Gastrocnemius medialis (tissue), 4 donors: ENCODE measurements at places on chromosomes 16 and 17.

DNA sequence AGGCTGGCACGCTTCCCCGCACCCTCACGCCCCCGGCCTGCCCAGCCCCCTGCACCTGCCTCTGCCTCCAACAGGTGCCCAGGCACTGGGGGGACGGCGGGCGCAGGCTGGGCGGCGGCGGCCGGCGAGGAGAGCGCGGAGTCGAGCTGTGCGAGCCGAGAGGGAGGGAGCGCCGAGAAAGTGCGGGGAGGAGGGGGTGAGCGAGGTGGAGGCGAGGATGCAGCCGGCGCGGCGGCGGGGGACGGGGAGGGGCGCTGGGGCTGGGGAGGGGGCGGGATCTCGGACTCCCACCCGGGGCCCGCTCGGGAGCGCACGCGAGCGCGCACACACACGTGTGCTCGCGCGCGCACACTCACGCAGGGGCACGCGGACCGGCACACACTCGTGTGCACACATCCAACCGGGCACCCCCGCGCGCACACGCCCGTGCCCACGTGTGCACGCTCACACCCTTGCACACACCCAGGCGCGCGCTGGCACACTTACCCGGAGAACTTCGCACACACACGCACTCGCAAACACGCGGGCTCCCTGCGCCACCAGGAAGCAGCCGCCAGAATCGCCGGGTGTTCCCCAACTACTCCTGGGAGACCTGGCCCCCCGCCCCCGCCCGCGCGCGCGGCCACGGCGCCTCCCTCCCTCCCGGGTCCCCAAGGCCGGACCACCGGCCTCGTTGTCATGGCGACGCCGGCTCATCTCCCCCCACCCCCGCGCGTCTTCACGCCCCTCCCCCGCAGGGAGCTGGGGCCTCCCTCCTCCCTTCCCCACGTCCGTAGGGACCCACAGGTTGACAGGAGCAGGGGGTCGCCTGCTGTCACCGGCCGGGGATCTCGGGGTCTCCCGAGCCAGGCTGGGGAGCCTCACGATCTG is at the start of gene DOC2A:
DOC2A (minus strand) TSS at position 184 of the 870 bp plus-strand sequence. CDS start 805 bp downstream, outside the sequence.
- DNase-seq, result no peak
- H3K27ac ChIP-seq, result no peak within 1 kb of the TSS
- no peaks in the 10 kb centered on the region for H3K36me3 ChIP-seq
- H3K27me3 ChIP-seq, result peaks cover 37% of the 10 kb centered on the region

- H3K36me3 ChIP-seq, result no peaks in the 10 kb centered on the region
- DNase-seq, result no peak
- no peak overlapping the region for H3K27ac ChIP-seq
- H3K27me3 ChIP-seq, result no peaks in the 10 kb centered on the region
- no peaks in the 10 kb centered on the region for H3K4me1 ChIP-seq
Observed at GRCh38 chr17:72004611-72005331, 116.0 kb upstream of the SOX9 start.

DNA sequence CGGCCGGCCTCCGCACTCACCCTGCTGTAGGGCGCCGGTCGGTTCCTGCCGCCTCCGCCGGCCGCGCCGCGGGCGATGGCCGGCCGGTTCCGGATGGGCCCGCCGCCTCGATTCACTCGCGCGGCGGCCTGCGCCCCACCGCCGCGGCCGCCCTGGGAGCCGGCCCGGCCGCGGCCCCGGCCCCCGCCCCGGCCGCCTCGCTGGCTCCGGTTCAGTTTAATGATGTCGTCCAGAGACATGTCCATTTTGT is 158 bp downstream of the ALYREF start:
- H3K4me1 ChIP-seq, result peaks cover 28% of the 10 kb centered on the region
- no peak for DNase-seq
- no peaks in the 10 kb centered on the region for H3K27me3 ChIP-seq
- H3K36me3 ChIP-seq, result no peaks in the 10 kb centered on the region
- H3K4me3 ChIP-seq, result peak overlapping the region; percentile 86

GRCh38 chr17:7883781-7884386 is 4.7 kb upstream of the CHD3 start:
- H3K27me3 ChIP-seq, result peaks cover 28% of the 10 kb centered on the region
- H3K4me1 ChIP-seq, result peaks cover 28% of the 10 kb centered on the region
- no peak overlapping the region for H3K4me3 ChIP-seq

DNA sequence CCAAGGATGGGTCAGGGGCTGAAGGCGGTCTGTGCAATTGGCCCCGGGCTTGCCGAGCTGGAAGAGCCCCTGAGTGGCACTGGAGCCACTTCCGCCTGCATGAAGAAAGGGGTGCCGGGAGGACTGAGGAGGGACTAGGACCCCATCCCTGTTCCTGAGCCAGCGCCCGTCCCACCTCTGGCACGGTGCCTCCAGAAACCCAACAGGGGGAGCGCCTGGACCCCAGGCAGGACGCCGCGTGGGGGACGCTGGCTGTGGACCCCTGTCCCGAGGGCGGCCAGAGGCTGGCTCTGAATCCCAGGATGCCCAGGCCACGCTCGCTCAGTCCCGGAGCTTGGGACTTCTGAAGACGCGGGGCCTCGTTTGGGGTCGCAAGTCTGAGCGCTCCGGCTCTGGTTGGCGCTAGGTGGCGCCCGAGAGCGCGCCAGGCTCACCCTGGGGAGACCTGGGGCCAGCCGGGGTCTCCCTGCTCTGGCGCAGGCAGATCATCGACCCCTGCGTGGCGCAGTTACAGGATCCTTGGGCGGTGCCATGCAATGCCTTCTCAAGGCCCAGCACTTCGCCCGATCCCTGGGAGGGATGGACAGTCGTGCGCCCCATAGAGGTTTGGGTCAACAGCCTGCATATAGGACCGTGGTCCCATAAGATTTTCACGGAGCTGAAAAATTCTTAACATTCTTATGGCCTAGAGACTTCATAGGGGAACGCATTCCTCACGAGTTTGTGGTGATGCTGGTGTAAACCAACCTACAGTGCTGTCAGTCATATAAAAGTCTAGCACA is 58.5 kb upstream of the CREBBP start:
- H3K36me3 ChIP-seq, result no peaks in the 10 kb centered on the region
- peak overlapping the region; percentile 56 for H3K4me3 ChIP-seq
- no peaks in the 10 kb centered on the region for H3K27me3 ChIP-seq
- no peak for DNase-seq
- H3K4me1 ChIP-seq, result peaks cover 8% of the 10 kb centered on the region

GRCh38 chr17:72466606-72467005 is 345.8 kb downstream of the SOX9 start:
- DNase-seq, result no peak
- no peaks in the 10 kb centered on the region for H3K27me3 ChIP-seq
- no peaks in the 10 kb centered on the region for H3K4me1 ChIP-seq

- peaks cover 96% of the 10 kb centered on the region for H3K4me1 ChIP-seq
- H3K36me3 ChIP-seq, result no peaks in the 10 kb centered on the region
- H3K4me3 ChIP-seq, result no peak overlapping the region
- peak overlapping the region; percentile 89 for H3K27ac ChIP-seq
Observed at GRCh38 chr17:21245639-21246084, 7.5 kb downstream of the NATD1 start.

DNA sequence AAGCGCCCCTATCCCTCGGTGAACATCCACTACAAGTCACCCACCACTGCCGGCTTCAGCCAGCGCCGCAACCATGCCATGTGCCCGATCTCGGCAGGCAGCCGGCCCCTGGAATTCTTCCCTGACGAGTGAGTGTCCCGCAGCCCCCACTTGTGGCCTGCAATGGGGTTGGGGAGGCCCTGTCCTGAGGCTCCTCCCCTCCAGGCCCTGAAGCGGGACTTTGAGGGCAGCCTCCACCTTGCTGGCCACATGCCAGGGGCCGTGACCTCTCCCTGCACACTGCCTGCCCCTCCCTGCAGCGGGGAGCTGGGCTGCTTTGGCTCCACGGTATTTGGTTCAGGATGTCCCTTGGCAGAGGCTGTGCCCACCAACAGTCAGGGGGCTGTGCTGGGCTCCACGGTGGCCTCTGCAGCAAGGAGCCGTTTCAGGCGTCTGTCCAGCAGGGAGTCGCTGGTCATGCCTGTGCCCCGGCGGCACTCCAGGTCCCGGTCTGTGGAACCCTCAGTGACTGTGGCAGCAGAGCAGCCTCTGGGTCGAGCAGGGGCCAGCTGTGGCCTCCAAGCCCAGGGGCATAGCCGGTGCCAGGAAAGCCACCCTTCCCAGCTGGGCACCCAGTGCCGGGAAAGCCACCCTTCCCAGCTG is 8.3 kb downstream of the NME3 start:
- no peak for DNase-seq
- H3K36me3 ChIP-seq, result no peaks in the 10 kb centered on the region
- no peak overlapping the region for H3K4me3 ChIP-seq
- H3K4me1 ChIP-seq, result no peaks in the 10 kb centered on the region
- H3K27me3 ChIP-seq, result no peaks in the 10 kb centered on the region

DNA sequence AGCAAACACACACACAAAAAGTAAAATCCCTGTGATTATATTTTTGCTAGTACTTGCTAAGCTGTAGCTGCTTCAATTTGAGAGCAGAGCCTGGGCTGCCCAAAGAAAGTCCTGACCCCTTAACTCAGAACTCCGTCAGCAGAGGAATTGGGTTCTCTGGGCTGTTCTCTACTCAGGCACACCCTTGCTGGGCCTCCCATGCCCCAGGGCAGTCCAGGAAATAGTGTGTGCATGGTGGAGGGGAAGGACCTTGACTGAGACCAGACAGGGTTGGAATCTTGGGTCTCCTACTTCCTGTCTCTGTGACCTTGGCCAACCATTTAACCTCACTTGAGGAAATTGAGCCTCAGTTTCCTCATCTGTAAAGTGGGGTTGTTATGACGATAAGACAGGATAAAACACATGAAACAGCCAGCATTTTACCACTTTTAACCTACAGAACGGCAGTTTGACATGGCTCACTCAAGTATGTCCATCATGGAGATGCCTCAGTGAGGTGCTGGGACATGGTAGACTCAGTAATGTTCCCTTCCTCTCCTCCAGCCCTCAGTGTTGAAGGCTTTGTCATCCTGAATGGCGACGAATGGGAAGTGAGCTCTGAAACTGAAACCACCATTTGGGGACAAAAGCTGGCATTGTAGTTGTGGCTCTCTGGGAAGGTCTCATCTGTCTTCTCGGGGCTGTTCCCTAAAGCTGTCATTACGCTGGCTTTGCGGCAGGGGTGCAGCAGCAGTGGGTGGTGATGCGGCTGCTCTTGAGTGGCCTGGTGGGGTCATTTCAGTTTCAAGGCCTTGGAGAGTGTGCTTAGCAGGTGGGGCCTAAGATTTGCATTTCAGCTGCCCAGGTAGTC is 74.9 kb downstream of the CMIP start:
- no peaks in the 10 kb centered on the region for H3K4me1 ChIP-seq
- H3K4me3 ChIP-seq, result no peak overlapping the region
- H3K27me3 ChIP-seq, result no peaks in the 10 kb centered on the region
- H3K36me3 ChIP-seq, result no peaks in the 10 kb centered on the region
- DNase-seq, result no peak

DNA sequence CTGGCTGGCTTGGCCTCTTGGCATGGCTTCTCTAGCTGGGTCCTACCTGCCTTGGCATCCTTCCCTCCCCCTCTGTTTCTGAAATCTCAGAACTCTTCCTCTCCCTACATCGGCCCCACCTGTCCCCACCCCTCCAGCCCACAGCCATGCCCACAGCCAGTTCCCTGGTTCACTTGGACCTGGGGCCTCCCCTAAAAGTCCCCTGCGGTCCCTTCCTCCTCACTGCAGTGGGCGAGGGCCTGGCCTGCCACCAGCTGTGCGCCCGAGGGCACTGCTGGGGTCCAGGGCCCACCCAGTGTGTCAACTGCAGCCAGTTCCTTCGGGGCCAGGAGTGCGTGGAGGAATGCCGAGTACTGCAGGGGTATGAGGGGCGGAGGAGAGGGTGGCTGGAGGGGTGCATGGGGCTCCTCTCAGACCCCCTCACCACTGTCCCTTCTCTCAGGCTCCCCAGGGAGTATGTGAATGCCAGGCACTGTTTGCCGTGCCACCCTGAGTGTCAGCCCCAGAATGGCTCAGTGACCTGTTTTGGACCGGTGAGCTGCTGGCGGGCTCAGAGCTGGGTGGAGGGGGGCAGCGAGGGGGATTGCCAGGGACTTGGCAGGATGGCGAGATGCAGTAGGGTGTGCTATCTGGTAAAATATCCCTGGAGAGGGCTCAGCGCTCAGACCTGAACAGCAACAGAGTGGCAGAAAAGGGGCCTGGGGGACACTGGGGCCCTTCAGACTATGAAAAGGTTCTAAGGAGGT is 14.1 kb downstream of the MIEN1 start:
- no peak for DNase-seq
- H3K27ac ChIP-seq, result peak overlapping the region; percentile 52
- peaks cover 12% of the 10 kb centered on the region for H3K4me1 ChIP-seq
- peaks cover 15% of the 10 kb centered on the region for H3K36me3 ChIP-seq
- no peak overlapping the region for H3K4me3 ChIP-seq
- no peaks in the 10 kb centered on the region for H3K27me3 ChIP-seq

- peak overlapping the region; percentile 85 for H3K27ac ChIP-seq
- DNase-seq, result peak; percentile 49
- H3K36me3 ChIP-seq, result no peaks in the 10 kb centered on the region
- peak overlapping the region; percentile 9 for H3K4me3 ChIP-seq
Observed at GRCh38 chr17:77392376-77393273, 251.9 kb downstream of the SEC14L1 start.

- no peak overlapping the region for H3K4me3 ChIP-seq
- peaks cover 19% of the 10 kb centered on the region for H3K4me1 ChIP-seq
- H3K27me3 ChIP-seq, result no peaks in the 10 kb centered on the region
- DNase-seq, result no peak
Observed at GRCh38 chr17:55450232-55450825, 28.7 kb upstream of the MMD start.

DNA sequence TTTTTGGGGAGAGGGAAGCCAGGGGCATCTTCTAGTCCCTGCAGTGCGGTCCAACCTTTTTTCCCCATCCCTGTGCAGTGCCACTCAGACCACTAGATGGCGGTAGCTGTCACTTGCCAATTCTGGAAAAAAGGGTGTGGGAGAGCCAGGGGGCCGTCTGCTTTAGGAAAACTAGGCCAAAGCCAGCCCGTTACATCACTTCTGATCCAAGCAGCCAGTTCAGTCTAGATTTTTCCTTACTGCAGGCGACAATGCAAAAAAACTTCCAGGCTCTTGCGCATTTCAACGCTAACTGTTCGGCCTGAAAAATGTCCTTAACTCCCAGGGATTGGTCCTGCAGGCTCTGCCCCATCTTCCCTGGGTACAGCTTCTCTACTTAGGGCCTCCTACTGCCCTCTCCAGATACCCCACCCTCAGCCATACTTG is 69.2 kb upstream of the CES5A start:
- H3K4me1 ChIP-seq, result no peaks in the 10 kb centered on the region
- H3K4me3 ChIP-seq, result no peak overlapping the region
- DNase-seq, result peak; percentile 60

- no peaks in the 10 kb centered on the region for H3K36me3 ChIP-seq
- H3K4me3 ChIP-seq, result no peak overlapping the region
- no peak overlapping the region for H3K27ac ChIP-seq
- no peak for DNase-seq
Observed at GRCh38 chr16:10589109-10589508, 8.7 kb upstream of the EMP2 start.

- peaks cover 28% of the 10 kb centered on the region for H3K27me3 ChIP-seq
- H3K27ac ChIP-seq, result no peak overlapping the region
- H3K4me1 ChIP-seq, result peaks cover 14% of the 10 kb centered on the region
Observed at GRCh38 chr17:81537856-81538555, 9.8 kb downstream of the FSCN2 start.

DNA sequence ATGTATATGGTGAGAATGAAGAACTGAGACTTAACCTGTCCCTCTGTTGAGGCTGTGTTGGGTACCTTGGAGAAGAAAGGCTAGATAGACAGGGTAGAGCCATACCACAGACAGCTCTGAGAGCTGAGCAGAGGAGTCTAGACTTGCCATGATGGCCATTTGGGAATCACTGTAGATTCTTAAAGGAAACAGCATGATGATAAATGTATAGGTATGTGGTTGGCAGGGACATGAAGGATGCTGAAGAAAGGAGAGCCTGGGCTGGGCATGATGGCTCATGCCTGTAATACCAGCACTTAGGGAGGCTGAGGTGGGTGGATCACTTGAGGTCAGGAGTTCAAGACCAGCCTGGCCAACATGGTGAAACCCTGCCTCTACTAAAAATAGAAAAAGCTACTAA is 114.4 kb upstream of the HAS3 start:
- no peak for DNase-seq
- no peaks in the 10 kb centered on the region for H3K4me1 ChIP-seq
- H3K36me3 ChIP-seq, result no peaks in the 10 kb centered on the region
- no peak overlapping the region for H3K4me3 ChIP-seq
- no peaks in the 10 kb centered on the region for H3K27me3 ChIP-seq
- H3K27ac ChIP-seq, result no peak overlapping the region
